ENCODE measurements at places on chromosomes 5 and 9. TPM values are rescaled to one million over a fixed set of nuclear protein-coding genes. Genes with fewer than 3 reads are reported as not detected.

Gene CARD9
- 0.53 TPM for total RNA-seq

Gene PCDHGA1
- 0.37 TPM for total RNA-seq

Gene FOXD4L3
- 0.18 TPM for total RNA-seq

Gene FOXD4
- total RNA-seq = 0.82 TPM

Gene DMRT2
- not detected for total RNA-seq

Gene MATR3
- total RNA-seq = 185 TPM

Gene SPINK4
- not detected for total RNA-seq

All from A549 treated with CORT108297 at 1 μM for 4 hours (cell line).